ENCODE measurements at places on chromosomes 13 and 19.
A peak's percentile ranks its signal among the peaks of the same experiment; 100 is the strongest.

DNA sequence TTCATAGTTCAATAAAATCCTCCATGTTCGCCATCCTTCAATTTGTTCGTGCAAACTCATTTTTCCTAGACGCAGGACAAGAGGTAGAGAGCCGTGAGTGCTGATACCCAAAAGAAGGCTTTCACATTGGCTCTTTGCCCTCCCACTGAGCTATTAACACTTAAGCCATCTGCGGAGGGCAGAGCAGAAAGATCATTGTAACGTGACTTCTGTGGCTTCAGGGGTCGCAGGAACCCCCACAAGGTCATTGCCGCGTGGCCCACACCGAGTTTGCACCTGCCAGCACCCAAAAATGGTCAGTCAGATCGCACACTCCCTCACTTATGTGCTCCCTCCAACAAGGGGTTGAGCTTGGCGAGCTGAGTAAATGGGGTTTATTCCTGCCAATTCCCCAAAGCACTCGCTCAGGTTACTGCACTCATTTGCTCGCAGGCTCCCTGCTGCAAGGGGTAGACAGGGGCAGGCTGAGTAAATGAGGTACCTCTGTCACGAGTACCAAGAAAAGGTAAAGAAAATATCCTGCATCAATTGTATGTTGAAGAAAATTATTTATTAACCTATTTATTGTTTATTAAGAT is 144.1 kb downstream of the PRR20E start:
- DNase-seq: peak; percentile 21

DNA sequence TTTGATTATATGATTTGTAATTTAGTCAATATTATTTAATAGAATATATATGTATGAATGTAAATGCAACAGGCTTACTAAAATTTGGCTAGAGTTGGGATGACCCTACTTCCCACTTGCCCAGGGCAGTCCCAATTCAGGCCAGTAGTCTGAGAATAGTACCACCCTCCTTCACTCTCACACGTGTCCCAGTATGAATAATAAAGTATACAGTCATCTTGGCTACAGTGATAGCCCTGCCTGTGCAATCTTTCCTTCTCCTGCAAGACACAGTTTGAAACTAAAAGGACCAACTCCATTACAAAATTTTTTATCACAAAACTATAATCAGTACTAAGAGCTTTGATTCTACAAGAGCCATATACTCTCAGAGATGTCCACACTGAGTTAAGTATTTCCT is 76.2 kb downstream of the SACS start:
- DNase-seq: no peak

DNA sequence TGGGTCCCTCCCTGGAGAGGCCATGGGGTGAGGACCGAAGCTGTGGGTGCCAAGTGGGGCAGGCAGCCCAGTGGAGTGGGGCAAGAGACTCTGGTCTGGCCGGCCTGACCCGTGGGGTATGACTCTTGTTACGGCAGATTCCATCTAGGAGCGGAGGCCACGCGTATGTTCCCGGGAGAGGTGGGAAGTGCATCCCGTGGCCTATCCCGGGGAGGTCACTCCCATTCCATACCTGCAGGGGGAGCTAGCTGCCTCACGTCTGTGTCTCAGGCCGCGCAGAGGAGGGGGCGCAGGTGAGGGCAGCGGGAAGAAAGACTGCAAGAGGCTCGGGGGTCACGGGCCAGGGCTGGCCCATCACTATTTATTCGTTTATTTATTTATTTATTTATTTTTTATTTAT is 4.9 kb downstream of the CSNK1G2 start:
- DNase-seq: no peak

GRCh38 chr13:50713523-50714248 is 129.8 kb downstream of the DLEU7 start:
- DNase-seq: no peak

DNA sequence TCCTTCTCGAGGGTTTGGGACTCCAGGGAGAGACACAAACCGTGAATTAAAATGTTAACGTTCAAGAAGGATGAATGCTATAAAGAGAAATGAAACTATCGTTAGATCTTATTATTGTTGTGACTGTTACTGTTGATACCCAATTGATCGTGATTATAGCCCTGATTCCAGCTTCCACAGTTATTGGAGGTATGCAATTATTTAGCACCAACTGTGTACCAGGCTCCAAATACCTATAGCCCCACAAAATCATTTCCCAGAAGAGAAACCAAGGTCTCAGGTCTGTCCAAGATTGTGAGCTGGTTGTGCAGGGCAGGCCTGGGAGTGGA is 30.1 kb upstream of the NFIC start:
- no peak for DNase-seq

GRCh38 chr13:75103976-75104375 is 378.0 kb downstream of the TBC1D4 start:
- no peak for DNase-seq

GRCh38 chr13:50711996-50712395 is 131.5 kb downstream of the DLEU7 start:
- DNase-seq: no peak

GRCh38 chr19:58227964-58228584 is 640 bp upstream of the ZNF544 start:
- peak; percentile 29 for DNase-seq

DNA sequence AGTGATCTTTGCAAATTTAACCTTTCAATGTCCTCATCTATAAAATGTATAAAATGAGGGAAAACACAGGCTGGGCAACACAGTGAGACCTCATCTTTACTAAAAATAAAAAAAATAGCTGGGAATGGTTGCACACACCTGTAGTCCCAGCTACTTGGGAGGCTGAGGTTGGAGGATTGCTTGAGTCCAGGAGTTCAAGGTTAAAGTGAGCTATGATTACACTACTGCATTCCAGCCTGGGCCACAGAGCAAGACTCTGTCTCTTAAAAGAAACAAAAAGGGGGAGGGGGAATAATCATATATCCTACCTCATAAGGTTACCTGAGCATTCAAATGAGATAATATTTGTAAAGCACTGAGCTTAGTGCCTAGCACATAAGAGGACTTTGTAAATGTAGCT is 5.8 kb downstream of the MTRF1 start:
- DNase-seq: no peak

GRCh38 chr19:15871570-15871969 is 26.3 kb downstream of the CYP4F2 start:
- DNase-seq: no peak

Data from neuronal stem cell (in vitro differentiated cells).